CD8-positive, alpha-beta memory T cell (primary cell): ENCODE measurements at places on chromosomes 16 and 17. TPM values are rescaled to one million over a fixed set of nuclear protein-coding genes. Genes with fewer than 3 reads are reported as not detected.

SPATA22 gene
- not detected for total RNA-seq

ARHGAP44 gene
- not detected for total RNA-seq

NPIPA8 gene
- total RNA-seq = 12.5 TPM

- H3K4me3 ChIP-seq = no peak overlapping the region
- DNase-seq = no peak
- H3K27me3 ChIP-seq = no peaks in the 10 kb centered on the region
- peaks cover 22% of the 10 kb centered on the region for H3K4me1 ChIP-seq
These were observed 346.6 kb upstream of the TNRC6C start for GRCh38 chr17:77611791-77612502.

GRCh38 chr16:23279721-23280153 is 22.4 kb upstream of the SCNN1B start:
- H3K4me1 ChIP-seq = no peaks in the 10 kb centered on the region
- no peaks in the 10 kb centered on the region for H3K27me3 ChIP-seq
- H3K27ac ChIP-seq = no peak overlapping the region
- DNase-seq = no peak
- no peak overlapping the region for H3K4me3 ChIP-seq

- H3K4me3 ChIP-seq = no peak overlapping the region
These were observed 827.6 kb upstream of the CA10 start for GRCh38 chr17:52986056-52986662.
